ENCODE measurements at places on chromosomes 1 and 21.
A peak's percentile ranks its signal among the peaks of the same experiment; 100 is the strongest.

DNA sequence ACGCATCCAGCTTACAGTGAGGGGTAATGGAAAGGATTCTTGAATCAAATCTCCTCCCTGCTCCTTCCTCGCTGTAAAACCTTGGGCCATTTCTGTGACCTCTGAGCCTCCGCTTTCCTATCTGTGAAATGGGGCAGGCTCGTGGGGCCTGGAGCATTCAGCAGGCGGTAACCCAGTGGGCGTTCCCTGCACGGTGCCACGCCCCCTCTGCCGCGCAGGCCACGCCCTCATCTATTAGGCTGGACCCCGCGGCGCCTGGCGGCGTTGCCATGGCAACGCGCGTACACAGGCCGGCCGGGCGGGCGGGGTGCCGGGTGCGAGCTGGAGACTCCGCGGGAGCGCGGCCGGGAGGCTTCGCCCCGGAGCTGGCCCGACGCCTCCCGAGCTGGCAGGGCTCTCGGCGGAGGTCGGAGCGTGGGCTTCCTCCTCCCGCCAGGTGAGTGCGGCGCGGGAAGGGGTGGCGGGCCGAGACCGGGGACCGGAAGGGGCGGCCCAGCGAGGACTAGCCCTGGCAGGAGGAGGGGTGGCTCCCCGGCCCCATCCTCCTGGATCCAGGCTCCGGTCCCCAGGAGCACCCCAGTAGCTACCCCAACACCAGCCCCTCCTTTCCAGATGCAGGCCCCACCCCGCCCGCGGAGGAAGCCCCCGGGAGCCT, at the start of gene FHAD1:
Gene FHAD1, plus strand, starts transcription at position 264 of the 655 bp plus-strand sequence. CDS start 4,562 bp downstream, outside the sequence.
- peak; percentile 49 for DNase-seq

DNA sequence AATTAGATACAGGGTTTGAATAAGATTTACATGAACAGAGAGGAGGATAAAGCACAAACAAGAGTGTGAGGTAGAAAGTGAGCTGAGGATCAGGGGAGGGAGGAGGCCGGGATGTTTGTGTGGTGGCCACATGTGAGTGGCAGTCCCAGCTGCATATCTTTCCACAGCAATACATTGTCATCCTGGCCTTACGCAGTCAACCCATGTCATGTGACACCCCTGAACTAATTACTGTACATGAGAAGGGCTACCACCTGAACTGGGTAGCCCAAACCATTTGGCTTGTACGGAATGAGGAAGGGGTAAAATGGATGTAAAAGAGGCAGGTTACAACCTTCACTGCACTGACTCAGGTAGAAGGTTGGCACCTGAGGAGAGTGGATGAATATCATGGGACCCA, 4.2 kb downstream of the SLAMF7 start:
- DNase-seq: no peak

DNA sequence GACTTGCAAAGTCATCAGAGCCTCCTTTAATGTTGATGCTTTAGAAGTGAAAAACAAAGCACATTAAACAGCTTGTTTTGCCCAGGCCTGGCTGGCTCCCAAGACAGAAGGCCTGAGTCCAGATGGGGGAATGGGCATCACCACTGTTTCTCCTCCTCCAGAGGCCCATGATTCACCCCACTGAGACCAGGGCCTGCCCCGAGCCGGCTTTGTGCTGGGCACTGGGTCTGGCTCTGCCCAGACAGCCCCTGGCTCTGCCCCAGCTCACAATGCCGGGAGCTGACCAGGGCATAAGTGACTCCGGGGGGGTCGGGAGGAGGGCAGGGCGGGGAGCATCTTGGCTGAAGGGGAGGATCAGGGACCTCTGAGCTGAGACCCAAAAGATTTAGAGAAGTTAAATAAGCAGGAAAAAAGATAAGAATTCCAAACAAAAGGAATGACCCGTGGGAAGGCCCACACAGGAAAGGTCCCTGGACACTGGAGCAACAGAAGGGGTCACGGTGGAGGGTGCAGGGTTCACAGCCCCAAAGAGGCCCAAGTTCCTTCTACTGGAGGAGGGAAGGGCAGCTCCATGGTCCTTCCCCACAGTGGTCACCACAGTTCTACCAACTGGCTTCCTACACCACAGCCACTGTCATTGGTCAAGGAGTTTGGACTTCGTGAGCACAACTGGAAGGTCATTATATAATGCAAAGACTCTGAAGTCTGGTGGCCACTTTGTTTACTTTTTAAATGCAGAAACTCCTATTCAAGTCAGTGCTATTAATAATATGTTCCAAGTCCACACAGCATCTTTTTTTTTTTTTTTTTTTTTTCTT, 5.5 kb downstream of the C2CD2 start:
- no peak for DNase-seq

- DNase-seq: no peak
Observed at GRCh38 chr1:226874579-226875425, 4.4 kb downstream of the PSEN2 start.

- no peak for DNase-seq
Observed at GRCh38 chr1:61318319-61319125, 236.2 kb downstream of the NFIA start.

DNA sequence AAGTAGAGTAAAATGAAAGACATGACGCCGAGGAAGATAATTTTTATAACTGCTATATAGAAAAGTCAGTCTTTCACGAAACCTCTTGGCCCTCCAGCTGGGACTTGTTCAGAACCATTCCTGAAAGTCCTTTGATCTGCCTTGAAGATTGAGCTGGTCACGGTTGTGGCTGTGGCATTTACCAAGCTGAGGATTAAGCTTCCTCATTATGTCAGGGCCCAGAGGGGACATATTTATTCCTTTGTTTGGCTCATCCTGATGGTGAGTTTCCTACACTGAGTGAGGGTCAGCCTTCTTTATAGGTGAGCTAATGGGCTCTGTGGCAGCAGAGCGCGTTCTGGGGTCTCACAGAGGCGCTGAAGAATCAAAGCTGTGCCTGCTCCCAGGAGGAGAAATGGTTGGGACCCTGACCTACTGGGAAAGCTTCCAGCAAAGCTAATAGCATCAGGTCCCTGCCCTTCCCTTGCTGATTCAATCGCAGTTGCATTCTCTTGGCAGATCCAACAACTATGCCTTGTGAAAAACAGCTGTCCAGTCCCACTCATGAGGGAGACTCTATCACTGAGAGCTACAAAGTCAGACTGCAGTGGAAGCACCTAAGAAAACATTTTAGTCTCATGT, 43.2 kb upstream of the PBX1 start:
- DNase-seq: no peak

GRCh38 chr1:202159534-202160371, 649 bp downstream of the PTPN7 start:
- DNase-seq: peak; percentile 60

GRCh38 chr21:33687634-33688033, 45.3 kb downstream of the ITSN1 start:
- no peak for DNase-seq

GRCh38 chr1:98066911-98067310, 146.1 kb upstream of the DPYD start:
- no peak for DNase-seq

DNA sequence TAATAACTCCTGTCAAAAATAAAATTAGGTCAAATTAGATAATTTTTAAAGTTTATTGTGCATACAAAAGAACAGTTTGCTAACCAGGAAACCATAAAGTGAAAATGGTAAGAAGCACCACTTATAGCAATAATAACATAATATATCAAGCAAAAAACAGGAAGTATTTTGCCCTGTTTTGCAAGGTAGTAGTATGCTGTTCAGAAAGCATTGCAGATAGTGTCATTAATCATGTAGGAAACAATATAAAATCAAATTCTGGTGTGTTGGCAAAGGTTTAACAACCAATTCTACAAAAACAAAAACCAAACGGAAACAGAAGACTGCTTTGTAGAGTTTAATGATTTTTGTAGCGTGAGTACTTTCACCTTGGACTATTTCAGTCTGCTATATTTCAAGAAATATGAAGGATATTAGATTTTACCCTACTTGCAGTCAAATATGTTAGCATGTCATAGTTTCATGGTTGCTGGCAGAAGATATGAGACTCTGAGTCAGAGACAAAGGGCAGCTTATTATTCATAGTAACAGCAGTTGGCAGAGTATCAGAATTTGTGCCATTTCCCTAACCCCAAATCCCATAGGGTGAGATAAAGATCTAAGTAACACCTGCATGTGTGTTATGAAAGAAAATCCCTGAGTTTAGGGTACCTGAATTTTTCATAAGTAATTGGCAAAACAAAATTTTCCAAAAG, 729.0 kb upstream of the BRINP3 start:
- DNase-seq: no peak

DNA sequence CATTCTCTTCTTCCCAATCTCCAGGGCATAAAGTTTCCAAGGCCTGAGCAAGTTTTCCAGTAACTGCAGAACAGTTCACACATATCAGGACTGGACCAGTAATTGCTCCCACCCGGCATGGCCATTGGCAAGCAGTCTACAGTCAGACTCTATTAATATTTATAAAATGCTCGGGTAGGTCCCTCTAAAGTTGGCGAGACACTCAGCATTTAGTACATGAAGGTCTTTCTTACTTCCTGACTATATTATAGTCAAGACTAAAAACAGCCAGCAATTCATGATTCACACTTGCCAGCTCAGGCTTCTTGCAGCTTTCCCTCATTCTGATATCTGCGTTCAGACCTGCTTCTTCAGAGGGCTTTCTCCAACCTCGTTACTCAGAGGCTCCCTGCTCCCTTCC, 25.4 kb downstream of the GADD45A start:
- no peak for DNase-seq

DNA sequence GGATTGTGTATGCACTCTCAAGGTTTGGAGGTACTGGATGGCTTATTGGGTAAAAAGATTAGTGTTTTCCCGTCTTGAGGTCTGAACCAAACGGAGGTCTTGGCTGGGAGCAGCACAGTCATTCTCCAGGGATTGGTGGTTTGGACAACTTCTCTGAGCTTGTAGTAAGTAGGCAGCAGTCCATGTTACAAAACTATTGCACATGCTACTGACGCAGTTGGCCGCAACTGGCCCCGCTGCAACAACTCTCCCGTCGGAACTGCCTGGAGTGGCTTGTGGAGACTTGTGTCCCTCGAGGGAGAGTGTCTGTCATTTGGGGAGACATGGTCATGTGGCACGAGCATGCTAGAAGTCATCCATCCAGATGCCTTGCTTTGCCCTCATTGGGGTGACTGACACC, 276.0 kb downstream of the TM2D1 start:
- no peak for DNase-seq

DNA sequence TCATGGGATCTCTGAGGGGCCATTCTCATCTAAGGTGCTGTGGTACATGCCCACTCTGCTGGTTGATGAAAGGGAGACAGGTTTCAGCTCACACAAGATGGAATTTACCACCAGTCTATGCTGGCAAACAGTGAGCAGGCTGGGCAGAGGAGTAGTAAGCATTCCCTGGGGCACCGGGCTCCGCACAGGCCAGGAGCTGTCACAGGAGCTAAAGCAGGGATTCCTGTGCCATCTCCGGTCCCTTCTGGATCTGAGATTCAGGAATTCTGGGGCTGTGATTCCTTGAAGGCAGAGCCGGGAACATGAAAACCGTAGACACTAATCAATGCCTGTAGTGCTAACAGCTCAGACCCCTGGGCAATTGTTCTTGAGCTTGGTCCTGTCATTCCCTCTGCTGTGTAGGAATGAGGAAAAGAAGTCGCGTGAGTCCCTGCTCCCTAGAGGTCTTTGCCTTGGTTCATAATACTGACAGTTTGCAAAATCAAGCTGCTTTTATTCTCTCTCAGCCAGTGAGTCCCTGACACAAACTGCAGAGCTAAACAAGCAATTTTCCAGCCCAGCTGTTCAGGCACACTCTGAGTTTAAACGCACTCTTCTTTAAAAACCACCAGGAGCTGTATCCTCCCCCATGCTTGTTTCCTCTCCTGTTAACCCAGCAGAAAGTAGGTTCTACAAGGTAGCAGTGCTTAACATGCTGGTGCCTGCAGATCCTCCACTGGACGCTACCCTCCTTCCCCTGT, 52.5 kb downstream of the MDM4 start:
- no peak for DNase-seq

- DNase-seq: no peak
Observed at GRCh38 chr1:3895951-3896325, 4.1 kb downstream of the C1orf174 start.

DNA sequence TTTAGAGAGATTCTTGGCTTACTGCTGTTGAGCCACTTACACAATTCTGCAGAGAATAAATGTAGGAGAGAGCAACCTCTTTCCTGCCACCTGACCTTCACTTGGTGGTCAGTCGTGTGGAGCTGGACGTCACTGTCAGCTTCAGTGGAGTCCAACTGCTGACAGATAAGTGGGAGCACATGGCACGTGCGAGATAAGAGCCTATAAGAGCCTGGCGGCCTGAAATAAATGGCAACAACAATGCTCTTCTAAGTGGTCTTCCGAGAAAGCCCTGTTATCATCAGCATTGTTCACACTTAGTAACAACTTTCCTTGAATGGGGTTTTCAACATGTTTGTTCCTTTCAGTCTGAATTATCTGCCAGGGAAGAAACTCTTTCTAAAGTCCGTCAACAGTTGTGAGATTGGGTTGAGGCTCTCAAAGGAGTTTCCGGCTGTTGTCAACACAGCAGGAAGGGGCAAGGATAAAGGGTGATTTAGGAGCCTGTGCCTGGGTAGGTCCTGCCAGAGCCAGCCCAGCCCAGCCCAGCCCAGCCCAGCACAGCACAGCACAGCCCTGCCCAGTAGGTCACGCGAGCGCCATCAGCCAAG, 57.2 kb upstream of the RUNX1 start:
- DNase-seq: no peak

- no peak for DNase-seq
Observed at GRCh38 chr1:205315008-205315618, 6.4 kb downstream of the NUAK2 start.

GRCh38 chr1:98044071-98044697, 123.3 kb upstream of the DPYD start:
- no peak for DNase-seq

- DNase-seq: no peak
Observed at GRCh38 chr1:151372058-151372934, at the start of gene SELENBP1. TSS of gene SELENBP1 (minus strand) at chr1:151372705. CDS start at chr1:151372641, 64 bp downstream.

DNA sequence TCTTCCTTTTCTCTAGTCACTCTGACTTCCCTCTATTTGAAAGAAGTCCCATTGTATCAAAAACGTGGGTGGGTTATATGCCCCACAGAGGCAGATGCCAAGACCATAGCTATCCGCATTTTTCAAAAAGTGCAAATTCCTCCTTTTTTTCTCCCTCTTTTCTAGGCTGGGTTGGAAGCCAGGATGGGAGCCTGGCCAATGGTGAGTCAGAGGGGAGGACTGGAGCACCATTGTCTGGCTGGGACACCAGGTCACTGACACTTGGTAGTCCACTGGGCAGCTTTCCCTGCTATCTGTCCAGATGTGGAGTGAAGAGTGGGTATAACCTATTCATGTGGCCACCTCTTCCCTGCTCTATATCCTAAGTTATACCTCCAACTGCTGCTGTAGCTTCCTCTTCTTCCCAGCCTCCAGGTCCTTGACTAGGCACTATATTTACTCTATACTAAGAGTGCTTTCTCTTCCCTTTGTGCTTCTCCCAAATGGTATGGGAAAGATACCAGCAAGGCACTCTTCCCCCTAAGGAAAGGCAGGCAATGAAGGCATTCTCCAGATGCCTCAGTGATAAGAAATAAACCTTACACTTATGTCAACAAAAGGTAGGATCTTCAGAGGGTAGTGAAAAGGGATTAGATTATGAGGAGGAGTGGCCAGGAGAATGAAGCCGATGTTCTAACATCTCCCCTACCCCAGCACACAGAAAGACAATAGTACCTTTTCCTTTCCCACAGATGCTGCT, 12.9 kb downstream of the PI4KB start:
- DNase-seq: no peak
